Putamen (tissue), 1 donor: ENCODE measurements at places on chromosomes 6 and 20.

DNA sequence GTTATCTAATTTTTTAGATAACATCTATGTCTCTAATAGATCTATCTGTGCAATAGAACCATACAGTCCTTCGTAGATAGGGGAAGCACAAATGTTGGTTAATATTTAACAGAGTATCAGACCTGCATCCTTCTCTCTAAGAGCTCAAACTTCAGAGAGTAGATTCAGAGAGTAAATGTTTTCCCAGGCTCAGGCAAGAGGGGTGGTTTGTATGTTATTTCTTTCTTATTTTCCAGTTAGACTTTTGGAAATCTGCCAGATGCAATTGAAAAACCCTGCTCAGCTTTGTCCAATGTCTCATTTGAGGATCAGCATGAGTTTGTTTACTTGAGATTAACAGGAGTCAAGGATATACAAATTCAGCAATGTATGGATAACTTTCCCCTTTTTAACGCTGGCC lies 361.9 kb downstream of the BCKDHB start:
- DNase-seq, result no peak

DNA sequence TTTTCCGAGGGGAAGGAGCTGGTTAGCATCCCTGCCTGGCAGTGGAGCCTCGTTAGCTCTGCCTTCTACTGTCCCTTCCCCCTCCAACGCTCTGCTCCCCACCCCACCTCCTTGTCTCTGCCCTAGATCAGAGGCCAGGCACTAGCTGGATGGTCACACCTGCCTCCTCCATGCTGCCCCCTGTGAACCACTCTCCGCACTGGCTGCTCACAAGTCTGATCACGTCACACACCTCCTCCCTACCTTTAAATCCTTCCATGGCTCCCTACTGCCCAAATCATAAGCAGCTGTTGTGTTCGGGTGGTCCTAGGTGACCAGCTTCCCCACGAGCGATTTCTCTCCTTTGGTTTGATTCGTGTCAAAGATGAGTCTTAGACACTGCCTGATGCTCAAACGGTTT lies 71.3 kb downstream of the CHMP4B start:
- DNase-seq, result no peak

DNA sequence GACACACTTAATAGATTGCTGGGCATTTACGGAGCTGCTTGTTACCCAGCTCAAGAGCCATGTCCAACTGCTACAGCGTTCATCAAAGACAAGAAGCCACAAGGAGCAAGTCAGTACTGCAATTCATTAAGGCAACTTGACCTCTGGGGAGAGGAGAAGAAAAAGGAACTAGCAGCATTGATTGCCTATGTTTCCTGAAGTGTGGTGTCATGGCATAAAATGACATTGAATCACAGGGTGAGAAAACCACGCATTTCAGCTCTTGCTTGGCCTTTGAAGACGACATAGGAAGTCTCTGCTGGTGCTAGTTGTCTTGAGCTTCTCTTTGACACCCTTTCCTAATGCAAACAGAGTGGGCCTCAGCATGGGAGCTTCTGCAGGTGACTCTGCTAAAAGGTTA lies 139.1 kb downstream of the CDH26 start:
- DNase-seq, result no peak

GRCh38 chr6:63790334-63790733 lies 154.7 kb downstream of the PHF3 start:
- DNase-seq, result no peak
